Stimulated activated CD8-positive, alpha-beta memory T cell treated with anti-CD3 and anti-CD28 coated beads, Interleukin-4, amount 100 ng/mL, for 1 hour (primary cell): ENCODE measurements at places on chromosomes 13 and 19.

DNA sequence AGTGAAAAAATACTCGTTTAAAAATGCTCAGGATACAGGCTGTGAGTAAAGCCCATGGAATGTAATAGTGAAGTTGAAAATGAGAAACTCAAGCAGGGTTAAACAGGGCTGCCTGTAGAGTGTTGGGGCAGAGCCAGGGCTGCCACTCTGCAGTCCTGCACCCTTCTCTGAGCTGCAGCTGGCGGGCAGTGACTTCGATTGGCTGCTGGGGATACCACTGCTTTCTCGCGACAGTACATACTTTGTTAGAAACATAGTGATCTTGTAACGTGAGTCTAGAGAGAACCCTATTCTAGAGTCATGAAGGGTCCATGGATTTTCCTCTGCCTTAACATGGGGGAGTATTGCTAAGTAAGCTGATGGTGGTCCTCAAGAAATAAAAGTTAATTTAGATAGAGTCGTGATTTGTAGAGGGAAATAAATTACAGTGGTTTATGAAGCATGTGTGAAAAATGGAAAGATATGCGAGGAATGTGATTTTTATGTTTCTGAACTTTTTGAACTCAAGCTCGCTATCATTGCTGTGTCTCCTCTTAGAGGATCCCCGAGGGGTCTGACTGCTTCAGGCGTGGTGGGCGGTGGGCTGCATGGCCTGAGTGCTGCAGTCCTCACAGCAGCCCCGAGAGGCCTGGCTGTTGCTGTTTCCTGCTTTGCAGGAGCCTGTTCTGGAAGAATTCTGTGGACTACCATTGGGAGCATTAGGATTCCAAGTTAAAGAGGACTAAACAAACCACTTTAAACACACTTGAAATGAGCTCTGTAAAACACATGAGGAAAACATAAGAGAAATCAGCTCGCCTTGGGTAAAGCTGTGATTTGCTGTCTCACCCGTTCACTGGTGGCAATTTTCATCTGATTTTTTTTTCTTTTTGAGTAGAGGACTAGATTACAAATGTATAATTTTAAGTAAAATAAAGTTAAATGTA, 95.7 kb downstream of the ARHGEF7 start:
- DNase-seq = no peak

- no peak for DNase-seq
Measured at GRCh38 chr19:45402298-45403061, 2.4 kb downstream of the PPP1R13L start.

DNA sequence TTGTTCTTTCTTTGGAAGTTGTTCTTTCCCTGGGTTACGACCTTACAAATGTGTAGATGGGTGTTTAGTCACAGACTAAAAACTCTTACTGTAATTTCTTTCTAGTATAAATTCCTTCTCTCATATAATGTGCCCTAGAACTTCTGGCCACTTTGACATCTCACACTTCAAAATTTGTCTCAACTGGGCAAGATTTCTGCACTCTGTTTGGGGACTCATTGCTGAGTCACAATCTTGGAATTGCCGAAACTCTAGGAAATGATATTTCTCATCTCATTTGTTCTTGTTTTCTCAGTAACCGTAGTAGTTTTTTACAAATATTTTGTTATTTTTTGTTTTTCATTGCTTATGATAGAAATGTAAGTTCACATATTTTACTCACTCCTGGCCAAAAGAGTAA, 2523.2 kb upstream of the PCDH20 start:
- no peak for DNase-seq

- DNase-seq = no peak
Measured at GRCh38 chr19:42188665-42189064, 28.8 kb downstream of the DEDD2 start.

- DNase-seq = no peak
Measured at GRCh38 chr19:38913958-38914357, 2.0 kb upstream of the CCER2 start.

DNA sequence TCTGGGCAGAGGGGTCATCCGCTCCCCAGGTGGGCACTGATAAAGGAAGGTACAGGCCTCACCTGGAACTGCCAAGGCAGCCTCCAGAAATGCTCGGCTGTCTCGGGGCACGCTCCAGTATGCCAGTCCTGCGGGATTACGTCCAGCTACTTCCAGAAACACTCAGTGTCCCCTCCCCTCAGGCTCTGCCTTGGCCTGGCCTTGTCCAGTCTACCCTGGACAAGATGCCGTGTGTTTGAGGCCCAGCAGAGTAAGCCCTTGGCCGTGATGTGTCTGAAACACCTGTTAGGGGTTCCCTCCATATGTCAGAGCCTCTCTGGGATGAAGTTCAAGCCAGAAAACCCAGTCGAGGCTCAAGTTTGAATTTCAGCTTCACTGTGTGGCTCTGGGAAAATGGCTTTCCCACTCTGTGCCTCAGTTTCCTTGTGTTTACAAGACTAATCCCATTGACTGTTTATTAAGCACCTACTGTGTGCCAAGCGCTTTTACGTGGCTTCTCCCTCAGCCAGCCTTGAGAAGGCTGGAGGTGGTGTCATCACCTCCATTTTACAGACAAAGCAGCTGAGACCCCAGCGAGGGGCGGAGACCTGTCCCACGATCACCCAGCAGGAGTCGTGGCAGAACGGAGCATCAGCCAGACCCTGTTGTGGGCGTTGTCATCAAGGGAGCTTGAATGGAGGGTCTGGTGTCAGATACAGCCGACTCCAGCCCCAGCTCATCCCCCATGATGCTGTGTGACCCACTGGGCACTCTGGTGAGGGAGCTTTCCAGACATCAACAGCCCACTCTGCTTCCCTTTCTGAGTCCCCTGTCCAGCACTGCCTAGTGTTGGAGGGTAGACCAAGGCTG, 2.0 kb upstream of the PIK3R2 start:
- no peak for DNase-seq

DNA sequence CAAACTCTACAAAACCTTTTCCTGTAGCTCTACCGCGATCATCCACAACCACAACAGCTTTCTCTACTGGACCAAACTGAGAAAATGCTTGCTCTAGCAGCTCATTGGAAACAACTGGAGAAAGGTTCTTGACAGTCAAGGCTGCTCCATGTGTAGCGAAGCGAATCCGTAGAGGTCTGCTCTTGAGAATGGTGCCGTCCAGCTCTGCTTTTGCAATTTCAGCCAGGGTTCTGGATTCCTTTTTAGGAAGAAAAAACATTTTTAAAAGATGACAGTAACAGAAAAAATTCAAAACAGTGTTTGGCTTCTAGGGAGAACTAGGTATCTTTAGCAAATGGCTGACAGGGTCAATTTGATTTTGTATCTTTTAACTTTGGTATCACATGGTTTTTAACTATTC, 10.4 kb downstream of the PSPC1 start:
- no peak for DNase-seq

GRCh38 chr19:29119590-29119989, 93.4 kb downstream of the UQCRFS1 start:
- no peak for DNase-seq

- DNase-seq = no peak
Measured at GRCh38 chr13:55543053-55543452, 1597.7 kb upstream of the PRR20A start.

- DNase-seq = no peak
Measured at GRCh38 chr19:17488593-17489391, 18.5 kb downstream of the SLC27A1 start.

- no peak for DNase-seq
Measured at GRCh38 chr19:49775742-49776370, 9.1 kb downstream of the AP2A1 start.

- no peak for DNase-seq
Measured at GRCh38 chr13:22288496-22288895, 617.6 kb downstream of the FGF9 start.

- no peak for DNase-seq
Measured at GRCh38 chr13:98803111-98803561, 50.7 kb upstream of the SLC15A1 start.

DNA sequence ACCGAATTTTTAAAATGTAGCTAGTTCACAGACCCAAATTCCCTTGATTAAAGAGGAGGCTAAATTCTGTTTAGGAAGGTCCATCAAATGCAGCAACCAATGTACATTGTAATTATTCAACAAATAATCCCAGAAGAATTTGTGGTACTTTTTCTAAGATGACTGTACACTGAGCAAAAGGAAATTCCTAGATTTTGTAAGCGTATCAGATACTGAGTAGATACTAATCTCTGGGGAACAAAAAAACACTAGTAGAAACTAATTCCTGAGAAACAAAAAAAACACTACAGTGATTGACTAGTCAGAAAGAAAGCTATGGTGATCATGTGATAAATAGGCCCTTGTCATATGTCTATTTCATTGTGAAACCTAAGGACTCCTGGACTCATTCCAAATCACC, 246.1 kb downstream of the PCDH17 start:
- no peak for DNase-seq

DNA sequence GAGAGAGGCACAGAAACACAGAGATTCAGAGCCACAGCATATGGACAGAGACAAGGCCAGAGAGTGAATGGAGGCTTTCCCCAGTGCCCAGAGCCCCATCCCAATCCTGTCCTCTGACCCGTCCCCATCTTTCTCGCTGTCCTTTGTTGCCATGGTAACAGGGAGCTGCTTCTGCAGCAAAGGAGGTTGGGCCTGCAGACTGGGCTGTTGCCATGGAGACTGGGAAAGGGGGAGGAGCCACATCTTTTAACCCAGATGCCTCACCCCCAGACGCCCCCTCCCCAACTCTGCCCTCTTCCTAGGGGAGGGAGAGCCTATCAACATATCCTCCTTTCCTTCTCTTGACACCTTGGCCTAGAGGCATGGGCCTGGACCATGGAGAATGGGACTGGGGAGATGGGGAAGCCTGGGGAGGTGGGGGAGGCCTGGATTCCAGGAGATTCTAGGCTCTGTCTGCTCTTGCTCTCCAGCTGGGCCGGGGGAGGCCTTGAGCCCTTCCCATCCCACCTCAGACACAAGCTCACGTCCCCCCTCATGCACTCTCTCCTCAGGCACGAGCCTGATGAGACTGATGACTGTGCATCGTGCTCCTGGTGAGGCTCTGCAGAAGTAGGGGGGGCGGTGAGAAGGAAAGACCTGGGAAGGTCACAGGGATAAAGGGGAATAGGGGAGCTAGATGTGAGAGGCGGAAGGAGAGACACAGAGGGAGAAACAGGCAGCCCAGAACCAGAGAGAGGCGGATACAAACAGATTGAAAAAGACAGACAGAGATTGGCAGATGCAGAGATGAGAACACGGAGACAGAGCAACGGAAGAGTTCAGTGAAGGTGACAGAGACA, 2.1 kb upstream of the ATP1A3 start:
- DNase-seq = no peak

- no peak for DNase-seq
Measured at GRCh38 chr13:24217601-24218281, 57.2 kb downstream of the SPATA13 start.

DNA sequence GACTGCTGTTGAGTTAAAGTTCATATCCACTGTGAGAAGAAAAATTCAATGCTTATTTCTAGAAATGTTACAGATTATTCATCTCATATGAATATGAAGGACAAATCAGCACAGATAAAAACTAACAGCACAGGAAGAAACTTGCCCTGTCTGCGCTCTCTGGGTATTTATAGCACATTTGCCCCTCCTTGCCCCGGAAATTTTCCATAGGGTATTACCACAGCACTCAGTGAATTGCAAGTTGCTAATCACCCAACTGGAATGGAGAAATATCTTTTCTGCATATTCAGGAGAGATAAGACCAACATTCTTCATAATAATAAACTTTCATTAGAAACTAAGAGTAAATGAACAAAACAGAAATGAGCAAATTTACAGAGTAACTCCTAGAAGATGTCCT, 318.0 kb upstream of the KLF12 start:
- DNase-seq = no peak

DNA sequence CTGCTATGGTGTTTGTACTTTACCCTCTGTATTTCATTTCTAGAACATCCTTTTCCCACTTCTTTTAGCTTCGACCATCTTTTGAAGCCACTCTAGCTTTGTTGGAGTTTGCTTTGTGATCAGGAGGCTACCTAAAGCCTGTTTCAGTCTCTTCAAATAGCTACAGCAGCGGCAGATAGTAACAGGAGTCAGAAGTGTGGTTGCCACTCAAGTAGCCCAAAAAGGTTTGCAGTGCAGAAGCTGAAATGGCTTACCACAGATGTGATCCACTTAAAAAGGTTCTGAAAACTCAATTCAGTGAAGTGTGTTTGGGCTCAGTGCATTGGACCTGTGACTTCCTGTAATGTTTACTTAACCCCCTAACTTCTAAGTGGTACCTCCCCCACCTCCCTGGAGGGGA, 26.2 kb downstream of the WASF3 start:
- no peak for DNase-seq

GRCh38 chr13:30453727-30454126, 12.0 kb downstream of the HMGB1 start:
- DNase-seq = no peak

GRCh38 chr19:46979126-46980105, 40.2 kb upstream of the NPAS1 start:
- no peak for DNase-seq

DNA sequence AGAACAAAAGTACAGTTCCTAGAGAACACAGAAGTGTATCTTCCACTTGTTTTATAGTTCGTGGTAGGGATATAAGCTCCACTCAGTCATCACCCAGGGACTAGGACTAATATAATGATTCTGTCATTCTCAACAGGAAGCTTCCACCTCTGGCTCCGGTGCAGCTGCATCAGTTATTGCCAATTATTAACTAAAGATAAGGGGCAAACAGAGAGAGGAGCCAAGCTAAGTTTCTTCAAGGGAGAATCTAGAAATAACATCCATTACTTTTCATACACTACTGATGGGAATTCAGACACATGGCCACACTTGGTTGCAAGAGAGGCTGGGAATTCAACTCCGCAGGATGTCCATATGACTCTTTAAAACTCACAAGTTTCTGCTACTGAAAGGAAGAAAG, 917.9 kb downstream of the OLFM4 start:
- DNase-seq = no peak

GRCh38 chr19:9407827-9408226, 27.5 kb downstream of the ZNF266 start:
- DNase-seq = no peak

GRCh38 chr19:1251330-1252220, 3.2 kb downstream of the MIDN start:
- DNase-seq = no peak

GRCh38 chr13:46145950-46146349, 36.0 kb downstream of the LCP1 start:
- DNase-seq = no peak

- DNase-seq = no peak
Measured at GRCh38 chr13:21116141-21116540, 54.8 kb upstream of the LATS2 start.

DNA sequence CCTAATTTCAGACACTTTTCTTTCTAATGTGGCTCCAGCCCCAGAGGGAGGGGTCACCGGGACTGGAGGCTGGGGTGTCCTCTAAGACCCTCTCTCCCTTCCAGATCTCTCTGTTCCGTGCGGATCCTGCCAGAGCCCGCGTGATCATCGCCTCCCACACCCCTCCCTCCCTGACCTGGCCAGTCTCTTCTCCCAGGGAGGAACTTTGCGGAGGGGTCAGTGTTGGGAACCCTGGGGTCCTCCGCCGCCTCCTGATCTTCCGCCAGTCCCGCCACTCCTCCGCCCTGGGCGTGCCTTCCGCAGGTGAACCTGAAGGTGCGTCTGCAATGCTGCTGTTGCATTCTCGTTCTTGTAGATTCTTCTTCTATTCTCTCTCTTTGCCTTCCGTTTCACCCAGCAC, 9.1 kb downstream of the SOX21 start:
- no peak for DNase-seq
